Activated T-helper 2 cell treated with anti-CD3 and anti-CD28 coated beads, Interferon-gamma antibody, Interleukin-2, Interleukin-4, amounts not matched to agents 10 μg/mL and 5 μg/mL and 100 μg/mL, durations not matched to agents 14 hours and 24 hours and 36 hours (primary cell): ENCODE measurements at places on chromosomes 1 and 21. TPM values are rescaled to one million over a fixed set of nuclear protein-coding genes. Genes with fewer than 3 reads are reported as not detected.

- DNase-seq, result no peak
Observed at GRCh38 chr1:24989082-24989481, 59.0 kb upstream of the RUNX3 start.

GRCh38 chr1:117735045-117735992 lies 129.5 kb downstream of the TENT5C start:
- DNase-seq, result no peak

- DNase-seq, result no peak
Observed at GRCh38 chr1:94279038-94279437, 41.7 kb upstream of the ARHGAP29 start.

DNA sequence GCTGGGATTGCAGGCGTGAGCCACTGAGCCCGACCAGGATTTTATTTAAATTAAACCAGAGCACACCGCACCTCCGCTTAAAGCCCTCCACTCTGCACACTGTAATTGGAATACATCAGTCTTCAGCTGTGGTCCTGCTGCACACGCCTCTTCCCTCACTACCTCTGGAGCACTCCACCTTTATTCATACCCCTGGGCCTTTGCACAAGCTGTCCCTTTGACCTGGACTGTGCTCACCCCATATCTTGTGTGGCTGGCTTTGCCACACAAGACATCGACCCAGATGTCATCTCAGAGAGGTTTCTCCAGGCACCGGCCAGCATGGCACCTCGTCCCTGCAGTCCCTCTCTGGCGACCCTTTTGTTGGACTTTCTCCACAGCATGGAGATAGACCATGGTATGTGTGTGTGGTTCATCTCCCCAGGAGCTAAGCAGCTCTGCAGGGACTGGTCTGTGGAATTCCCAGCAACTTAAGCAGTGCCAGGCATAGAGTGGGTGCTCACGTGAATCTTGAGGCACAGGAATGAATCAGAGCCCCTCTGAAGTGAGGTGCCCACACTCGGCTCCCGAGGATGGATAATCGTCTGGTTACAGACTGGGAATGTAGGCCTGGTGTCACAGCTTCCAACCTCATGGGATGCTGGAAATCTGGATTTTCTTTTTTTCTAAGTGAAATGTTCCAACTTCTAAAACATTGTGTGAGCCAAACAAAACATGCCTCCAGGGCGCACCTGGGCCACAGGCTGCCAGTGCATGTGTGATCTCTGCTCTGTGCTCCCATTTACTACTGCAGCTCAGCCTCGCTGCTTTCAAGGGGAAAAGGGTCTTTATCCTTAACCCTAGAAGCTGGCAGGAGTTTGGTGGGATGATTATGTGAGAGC lies 61.9 kb downstream of the EVA1C start:
- no peak for DNase-seq

- DNase-seq, result no peak
Observed at GRCh38 chr1:2795926-2796325, 5.6 kb downstream of the TTC34 start.

DNA sequence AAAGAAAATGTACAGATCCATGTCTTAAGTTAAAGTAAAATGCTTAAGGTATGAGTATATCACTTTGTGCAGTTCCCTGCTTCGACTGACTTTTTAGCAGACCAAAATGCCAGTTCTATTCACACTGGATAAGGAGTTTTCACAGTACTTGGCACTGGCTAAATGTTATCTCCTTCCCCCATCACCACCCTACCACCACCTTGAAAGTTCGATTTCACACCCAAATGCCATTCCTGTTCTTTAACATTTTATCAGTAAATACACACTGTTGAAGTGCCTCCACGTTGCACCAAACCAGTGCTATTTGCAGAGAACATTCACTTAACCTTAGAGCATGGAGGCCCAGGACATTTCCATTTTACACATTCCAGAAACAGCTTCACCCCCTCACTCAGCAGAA lies 100.0 kb downstream of the URB2 start:
- DNase-seq, result no peak

GRCh38 chr1:12620488-12620865 lies 2.5 kb upstream of the DHRS3 start:
- DNase-seq, result peak; percentile 45

- DNase-seq, result no peak
Observed at GRCh38 chr1:168467452-168467851, 76.3 kb downstream of the XCL2 start.

DNA sequence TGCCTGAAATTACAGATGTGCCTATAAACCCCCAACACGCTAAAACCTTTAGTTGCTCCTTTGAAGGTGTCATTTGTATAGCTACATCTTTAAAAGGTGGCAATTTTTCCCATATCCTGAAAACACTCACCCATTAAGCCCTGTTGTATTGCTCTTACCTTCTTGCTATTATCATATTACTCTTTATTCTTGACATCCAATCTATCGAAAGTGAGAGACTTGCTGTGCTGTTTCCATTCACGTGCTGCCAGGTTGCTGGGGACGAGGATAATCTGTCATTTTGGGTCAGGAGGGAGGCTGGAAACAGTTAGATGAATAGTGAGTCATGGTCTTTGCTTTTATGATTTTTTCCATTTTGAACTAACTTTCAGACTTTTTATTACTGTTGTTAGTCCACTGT lies 213.0 kb upstream of the PRMT6 start:
- no peak for DNase-seq

GRCh38 chr21:44297525-44298290 lies 2.1 kb upstream of the PFKL start:
- peak; percentile 66 for DNase-seq

DNA sequence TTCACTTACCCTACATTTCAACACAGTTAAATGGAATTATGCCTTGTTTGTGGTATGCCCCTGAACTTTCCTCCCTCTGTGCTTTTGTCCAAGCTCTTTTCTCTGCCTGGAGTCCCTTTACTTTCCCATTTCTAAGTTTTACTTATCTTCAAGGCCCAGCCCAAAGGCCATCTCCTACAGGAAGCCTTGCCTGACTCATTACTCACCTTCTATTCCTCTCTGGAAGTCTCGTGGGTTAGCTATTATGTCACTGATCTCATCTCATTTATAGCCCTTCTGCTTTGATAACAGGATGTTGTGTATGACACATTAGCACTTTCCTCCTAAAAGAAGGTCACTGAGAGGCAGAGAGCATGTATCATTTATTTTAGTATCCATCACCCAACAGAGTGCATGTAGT lies 78.8 kb upstream of the CD1D start:
- no peak for DNase-seq

GRCh38 chr21:25885880-25886279 lies 151.1 kb downstream of the GABPA start:
- DNase-seq, result no peak

DNA sequence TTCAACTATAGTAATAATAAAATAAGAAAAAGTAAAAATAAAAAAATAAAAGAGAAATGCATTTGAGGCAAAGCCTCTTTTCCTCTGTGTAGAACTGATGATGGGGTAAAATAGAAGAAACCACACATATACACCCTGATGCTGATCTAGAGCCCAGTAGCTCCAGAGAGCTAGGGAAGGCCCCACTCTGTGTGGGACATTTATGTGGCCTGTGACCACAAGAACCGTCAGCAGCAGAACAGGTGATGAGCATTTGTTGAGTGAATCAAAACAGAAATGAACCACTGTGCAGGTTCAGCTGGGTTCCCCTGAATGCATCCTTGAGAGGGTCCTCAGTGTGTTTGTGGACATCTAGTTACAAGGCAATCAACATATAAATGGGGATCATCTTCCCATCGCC lies 221.8 kb upstream of the HOOK1 start:
- no peak for DNase-seq

GRCh38 chr1:94544706-94545490 lies 3.3 kb upstream of the F3 start:
- DNase-seq, result no peak

DNA sequence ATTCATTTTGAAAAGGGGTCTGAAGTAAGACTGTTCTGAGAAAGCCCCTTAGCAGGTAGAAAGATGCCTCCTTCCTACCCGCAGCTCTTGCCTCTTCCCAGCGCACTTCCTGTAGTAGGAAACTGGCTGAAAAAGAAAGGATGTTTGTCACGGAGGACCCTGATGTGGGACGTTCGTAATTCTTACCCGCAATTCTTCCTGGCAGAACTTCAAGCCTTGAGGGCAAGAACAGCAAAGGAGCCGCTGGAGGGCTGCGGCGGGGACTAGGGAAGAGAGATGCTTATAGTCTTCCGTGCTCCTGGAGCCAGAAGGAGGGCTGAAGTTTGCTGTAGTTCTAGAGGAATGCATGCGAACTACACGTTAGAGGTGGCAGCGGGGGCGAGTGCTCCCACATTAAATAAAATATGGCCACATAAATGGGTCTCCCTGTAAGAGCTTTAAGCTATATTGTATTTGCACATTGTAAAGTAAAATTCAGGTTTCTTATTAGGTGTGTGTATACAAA lies 6.3 kb downstream of the C1orf53 start:
- DNase-seq, result no peak

GRCh38 chr21:35204850-35205541 lies 155.9 kb upstream of the RUNX1 start:
- DNase-seq, result no peak

GRCh38 chr1:6257541-6258069 lies 3.3 kb downstream of the GPR153 start:
- no peak for DNase-seq

GRCh38 chr1:228918335-228918734 lies 183.1 kb downstream of the RHOU start:
- DNase-seq, result no peak

DNA sequence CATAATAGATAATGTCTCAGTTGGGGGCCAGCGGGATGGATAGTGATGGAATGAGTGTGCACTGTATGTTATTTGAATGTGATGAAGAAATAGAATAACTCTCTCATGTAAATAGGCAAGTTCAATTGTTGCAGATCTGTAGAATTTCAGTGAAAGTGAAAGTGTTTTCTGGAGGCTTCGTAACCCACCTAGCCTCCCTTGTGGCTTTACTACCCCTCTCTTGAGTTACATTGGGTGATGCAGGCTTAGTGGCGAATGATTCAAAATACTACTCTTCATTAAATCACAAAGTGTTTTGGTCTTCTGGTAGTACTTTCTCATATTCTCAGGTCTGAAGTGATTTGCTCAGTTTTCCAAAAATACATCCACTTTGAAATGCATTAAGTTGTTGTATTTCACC lies 411.9 kb downstream of the ZP4 start:
- DNase-seq, result no peak

GRCh38 chr1:228415853-228416216 lies 826 bp downstream of the TRIM17 start:
- DNase-seq, result no peak

DNA sequence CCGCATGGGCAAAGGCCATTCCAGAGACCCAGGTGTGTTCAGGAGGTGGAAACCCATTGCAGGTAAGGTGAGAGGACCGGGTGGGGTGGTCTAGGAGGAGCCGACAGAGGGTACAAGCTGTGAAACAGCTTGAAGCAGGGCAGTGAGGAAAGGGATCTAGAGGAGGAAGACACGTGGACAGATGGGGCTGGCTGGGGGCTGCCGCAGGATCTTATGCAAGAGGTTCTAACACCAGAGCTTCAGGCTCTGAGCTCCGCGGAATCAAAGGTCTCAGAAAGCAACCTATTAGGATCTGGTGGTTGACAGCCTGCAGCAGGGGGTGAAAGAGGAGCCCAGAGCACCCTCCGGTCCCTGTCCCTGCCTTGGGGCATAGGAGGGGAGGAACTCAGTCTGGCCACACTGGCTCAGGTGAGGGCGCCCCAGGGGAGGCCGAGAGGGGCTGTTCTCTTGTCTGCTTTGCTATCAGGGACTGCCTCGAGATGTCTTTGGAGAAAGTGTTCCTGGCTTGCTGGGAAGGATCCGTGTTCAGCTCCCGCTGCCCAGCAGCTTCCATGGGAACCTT lies 1.9 kb downstream of the TFF1 start:
- no peak for DNase-seq

- DNase-seq, result peak; percentile 57
Observed at GRCh38 chr1:42931108-42931539, 27.5 kb downstream of the SLC2A1 start.

DNA sequence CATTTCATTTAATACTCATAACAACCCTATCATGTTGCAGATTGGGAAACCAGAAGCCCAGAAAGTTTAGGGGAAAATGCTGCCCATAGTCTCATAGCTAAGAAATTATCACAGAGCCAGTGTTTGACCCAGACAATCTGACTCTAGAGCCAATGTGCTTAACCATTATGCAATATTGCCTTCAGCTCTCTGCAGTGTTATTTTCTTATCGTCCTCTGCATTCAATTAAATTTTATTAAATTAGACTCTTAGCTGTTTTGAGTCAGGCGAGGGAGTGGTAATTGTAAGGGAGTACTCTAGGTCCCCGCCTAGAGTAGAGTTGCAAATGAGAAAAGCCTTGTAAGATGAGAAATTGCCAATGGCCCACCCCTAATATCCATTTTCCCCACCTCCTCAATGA lies 191.1 kb downstream of the TTLL7 start:
- no peak for DNase-seq

GRCh38 chr21:31457675-31458074 lies 113.6 kb upstream of the TIAM1 start:
- DNase-seq, result no peak

DNA sequence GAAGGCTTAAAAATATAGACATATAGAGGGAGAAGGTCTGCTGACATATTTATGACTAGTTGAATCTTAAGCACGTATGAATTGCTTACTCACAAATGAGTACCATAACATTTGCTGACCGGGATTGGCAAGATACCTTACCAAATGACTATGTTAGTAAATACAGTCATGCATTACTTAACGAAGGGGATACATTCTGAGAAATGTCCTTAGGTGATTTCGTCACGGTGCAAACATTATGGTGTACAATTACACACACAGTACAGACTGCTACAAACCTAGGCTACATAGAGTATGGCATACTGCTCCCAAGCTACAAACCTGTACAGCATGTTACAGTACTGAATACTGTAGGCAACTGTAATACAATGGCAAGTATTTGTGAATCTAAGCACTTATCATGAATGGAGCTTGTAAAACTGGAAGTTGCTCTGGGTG lies 19.4 kb upstream of the UBE2U start:
- DNase-seq, result no peak

TMEM39B gene
- total RNA-seq, result 32.5 and 34.5 TPM in 2 replicates

SPATA21 gene
- not detected in 2 replicates for total RNA-seq

NR1I3 gene
- not detected in 2 replicates for total RNA-seq

CA6 gene
- total RNA-seq, result 0.37 and 0.41 TPM in 2 replicates

GJA9 gene
- not detected in 2 replicates for total RNA-seq

KCNC4 gene
- 30.6 and 31.1 TPM in 2 replicates for total RNA-seq

FALEC gene
- 0.37 and 1.9 TPM in 2 replicates for total RNA-seq

OLFM3 gene
- not detected in 2 replicates for total RNA-seq
